ENCODE measurements at places on chromosomes 2 and 18.

DNA sequence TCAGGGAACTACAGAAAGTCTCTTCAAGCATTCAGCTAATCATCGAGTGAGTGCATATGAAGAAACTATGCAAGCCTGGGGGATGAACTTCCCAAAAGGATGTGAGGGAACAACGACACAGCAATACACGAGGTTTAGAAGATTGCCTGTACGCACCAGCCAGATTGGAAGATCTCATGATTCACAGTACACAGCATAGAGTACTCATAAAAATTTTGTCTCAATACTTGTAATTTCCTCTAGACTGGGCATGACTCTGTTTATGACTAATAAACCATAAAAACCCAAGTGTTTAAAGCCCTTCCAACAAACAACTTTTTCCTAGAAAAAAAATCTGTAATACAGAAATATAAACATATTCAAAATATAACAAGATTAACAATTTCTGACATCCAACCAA, 279.7 kb downstream of the KCNJ3 start:
- no peak for DNase-seq

DNA sequence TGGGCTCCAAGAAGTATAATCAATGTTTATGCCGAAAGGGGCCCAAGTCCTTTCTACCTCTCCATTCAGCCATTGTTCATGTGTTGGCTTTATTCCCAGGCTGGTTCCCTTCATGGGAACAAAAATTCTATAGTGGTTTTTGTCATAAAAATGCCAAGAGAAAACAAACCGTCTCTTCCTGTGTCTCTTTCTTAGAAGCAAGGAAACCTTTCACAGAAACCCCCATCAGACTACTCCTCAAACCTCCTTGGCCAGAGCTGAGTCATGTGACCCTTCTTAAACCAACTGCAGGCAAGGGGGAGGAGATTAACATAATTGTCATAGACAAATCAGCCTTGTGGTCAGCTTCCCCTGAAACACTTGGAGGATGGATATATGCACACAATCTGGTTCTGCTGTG, 75.1 kb upstream of the TANK start:
- DNase-seq = no peak

- DNase-seq = no peak
Observed at GRCh38 chr2:128503399-128504245, 185.0 kb upstream of the HS6ST1 start.

- DNase-seq = no peak
Observed at GRCh38 chr2:220269367-220269766, 641.9 kb downstream of the SLC4A3 start.

DNA sequence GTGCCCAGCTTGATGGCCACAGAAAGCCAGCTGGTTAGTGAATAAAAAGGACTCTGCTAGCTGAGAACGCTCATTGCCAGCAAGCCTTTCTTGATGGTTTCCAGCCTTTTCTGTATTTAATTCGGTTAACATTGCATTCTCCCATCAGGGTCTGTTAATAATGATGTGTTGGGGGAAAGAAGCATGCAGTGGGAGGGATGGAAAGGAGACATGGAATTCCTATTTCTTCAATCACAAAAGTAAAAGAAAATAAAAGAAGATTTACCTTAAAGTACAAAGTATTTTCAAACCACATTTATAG, 141.9 kb upstream of the RBBP8 start:
- DNase-seq = no peak

DNA sequence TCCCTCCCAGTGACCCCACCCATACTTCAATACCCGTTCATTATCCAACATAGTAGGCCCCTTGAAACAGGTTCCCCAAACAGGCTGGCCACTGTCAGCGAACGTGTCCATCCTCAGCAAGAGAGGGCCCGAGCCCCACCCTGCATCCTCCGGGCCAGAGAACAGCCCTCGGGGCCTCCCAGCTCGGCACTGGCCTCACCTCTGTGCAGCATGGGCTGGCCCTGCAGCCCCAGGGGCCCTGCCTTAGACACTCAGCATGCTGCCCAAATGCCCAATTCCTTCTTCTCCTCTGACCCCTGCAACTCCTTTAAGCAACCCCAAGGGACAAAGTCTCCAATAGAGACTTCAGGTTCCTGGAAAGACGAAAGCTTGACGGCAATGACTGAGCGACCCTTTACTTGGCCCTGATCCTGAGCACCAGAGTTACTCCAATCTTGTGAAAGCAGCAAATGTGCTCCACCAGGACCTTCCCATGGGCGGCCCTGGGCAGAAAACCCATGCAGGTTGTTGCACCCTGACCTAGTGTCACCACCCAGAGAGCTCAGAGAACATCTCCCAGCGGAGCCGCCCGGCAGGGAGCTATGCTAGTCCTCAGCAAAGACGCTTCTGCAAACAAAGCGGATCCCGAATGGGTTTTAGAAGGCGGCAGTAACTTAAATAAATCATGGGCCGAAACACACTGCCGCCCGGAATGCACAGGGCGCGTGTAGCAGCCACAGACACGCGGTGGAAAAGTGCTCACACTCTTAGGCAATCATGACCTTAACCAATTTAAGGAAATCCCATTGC, 782 bp downstream of the COL6A3 start:
- no peak for DNase-seq

GRCh38 chr2:156343096-156343939, 10.8 kb upstream of the NR4A2 start:
- no peak for DNase-seq

GRCh38 chr2:126792186-126792585, 106.5 kb upstream of the TEX51 start:
- no peak for DNase-seq

Data from activated naive CD4-positive, alpha-beta T cell treated with anti-CD3 and anti-CD28 coated beads, Interleukin-2, amount 50 U/mL, for 16 hours (primary cell).